Activated CD4-positive, CD25-positive, alpha-beta regulatory T cell (primary cell): ENCODE measurements at places on chromosomes 12 and 14.

DNA sequence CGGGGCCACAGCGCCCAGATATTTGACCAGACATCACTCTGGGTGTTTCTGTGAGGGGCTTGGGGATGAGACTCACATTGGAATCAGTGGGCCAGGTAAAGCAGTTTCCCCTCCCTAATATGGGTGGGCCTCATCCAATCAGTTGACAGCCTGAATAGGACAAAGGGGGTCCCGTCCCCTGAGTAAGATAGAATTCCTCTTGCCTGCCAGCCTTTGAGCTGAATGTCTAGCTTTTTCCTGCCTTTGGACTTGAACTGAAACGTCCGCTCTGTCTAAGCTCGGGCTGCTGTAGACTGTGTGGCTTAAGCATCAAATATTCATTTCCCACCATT is 88.8 kb upstream of the DIO3 start:
- DNase-seq = no peak

DNA sequence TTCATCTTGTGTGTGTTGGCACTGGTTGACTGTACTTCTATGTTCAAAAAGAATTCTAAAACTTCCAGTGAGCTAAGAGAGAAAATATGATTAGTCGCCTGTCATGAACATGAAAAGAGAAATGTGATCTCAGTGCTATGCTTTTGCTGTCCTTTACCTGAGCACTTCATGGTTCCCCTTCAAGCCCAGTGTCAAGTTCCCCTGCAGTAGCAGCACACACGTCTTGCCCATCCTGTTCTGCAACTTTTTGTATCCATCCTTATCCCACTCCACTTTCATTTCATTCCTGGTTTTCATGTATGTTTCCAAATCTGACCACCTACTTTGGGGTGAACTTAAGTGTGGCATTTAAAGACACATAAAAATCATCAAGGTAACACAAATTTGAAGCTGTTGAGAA is 848.0 kb upstream of the USP15 start:
- DNase-seq = no peak

- no peak for DNase-seq
Measured at GRCh38 chr12:69254046-69254445, 14.7 kb downstream of the CPSF6 start.

DNA sequence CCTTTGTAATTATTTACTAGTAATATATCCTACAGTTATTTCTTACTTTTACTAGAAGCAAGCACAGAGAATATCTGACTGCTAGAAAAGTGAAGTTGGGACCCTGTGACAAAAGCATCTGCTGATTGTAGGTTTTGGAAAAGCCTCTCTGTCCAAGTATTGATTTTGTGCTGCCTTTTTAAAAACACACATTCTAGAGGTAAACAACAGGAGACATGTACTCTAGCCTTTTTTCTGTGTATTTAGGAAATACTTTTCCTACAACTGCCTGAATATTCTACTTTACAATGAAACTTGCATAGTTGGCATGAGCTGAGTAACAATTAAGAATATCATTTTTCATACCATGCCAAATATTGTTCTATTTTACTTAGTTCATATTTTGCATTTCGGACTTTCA is 1249.0 kb downstream of the SLC16A7 start:
- DNase-seq = no peak

- no peak for DNase-seq
Measured at GRCh38 chr12:22802883-22803630, 178.1 kb downstream of the ETNK1 start.

- no peak for DNase-seq
Measured at GRCh38 chr14:53621921-53622320, 334.7 kb downstream of the BMP4 start.

DNA sequence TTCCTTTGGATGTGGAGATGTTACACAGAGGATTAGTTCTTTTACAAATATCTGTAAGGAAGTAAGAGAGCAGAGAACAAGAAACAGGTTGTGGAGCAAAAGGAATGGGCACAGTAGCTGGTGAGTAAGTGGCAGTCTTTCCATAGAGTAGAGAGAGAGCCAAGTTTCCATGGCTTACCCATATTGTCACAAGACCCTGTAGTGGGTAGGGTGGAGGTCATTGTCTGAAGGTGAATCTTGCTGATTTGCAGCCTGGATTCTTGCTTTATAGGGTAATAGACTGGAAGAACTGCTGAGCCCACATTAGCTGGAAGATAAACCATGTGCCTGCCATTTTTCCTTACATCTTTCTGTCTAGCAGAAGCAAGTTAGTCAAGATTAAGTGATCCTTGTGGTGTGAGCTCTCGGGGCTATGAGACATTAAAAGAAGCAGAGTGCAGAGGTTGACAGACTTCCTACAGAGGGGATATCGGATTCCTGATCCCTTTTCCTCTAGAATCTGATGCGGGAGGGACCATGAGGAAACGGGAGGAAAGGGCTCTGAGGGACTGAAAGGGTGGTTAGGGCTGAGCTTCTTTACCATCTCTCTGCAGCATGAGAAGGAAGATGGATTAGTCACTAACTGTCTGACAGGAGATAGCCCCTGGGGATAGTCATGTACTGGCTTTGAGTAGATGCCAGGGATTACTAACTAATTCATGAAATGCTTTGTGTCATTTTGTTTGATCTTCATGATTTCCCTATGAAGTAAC is 44.0 kb upstream of the LRTM2 start:
- no peak for DNase-seq

DNA sequence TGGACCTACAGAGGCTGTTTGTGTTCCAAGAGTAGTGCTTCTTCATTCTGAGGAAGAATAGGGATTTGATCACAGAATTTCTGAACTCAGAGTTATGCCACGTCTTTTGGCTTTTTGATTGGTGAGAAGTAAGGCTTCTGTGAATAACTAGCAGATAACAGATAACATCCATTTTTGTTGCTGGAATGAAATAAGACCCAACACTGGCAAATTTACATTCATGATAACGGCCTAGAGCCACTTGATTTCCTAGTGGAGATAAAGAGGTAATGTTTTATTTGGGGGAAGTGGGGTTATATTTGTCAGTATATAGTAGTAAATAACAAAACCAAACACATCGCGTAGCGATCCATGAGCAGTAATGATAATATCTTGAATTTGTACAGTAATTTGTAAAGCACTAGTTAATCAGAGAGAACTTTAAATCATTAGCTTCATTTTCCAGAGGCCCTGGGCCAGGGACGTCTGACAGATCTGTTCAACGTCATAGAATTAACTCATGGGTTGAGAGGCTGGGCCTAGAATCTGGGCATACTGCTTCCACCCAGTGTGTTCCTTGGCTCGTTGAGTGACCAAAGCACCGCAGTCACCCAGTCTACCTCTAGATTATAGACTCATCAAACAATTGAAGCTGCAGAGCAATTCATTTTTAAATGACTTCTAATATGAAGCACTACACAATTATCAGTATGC is 79.6 kb downstream of the HMGA2 start:
- no peak for DNase-seq

GRCh38 chr14:105527381-105527825 is 1.0 kb downstream of the TMEM121 start:
- DNase-seq = no peak

DNA sequence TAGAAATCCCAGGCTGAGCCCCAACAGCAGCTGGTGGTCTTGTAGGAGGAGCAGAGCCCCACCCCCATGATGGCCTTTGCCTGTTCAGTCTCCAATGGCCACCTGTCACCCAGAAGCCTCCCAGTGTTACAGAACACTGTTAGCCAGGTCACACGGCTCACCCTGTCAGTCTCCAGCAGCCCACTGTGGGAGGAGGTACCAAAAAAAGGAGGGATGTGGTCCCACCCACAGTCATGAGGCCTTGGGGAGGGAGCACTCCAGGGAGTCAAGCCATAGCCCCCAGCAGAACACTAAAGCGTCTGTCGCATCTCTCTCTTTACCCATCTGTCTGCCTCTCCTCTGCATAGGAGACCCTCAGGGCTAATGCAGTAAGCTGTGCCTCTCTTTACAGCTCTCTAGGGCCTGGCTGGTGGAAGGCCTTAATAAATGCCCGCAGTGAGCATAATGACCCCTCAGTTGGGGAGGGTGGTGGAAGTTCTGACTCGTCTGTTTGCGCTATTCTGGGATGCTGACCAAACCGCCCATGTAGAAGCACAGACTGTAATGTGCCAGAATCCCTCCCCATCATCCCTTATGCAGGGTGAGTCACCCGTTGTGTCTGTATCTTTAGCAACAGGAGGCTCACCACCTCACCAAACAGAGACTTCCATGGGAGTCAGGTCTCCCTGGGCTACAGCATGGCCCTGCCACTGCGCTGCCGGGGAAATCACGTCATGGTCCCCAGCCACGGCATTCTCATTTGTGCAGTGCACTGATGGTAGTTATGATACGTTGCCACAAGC is 14.6 kb downstream of the C14orf132 start:
- no peak for DNase-seq

GRCh38 chr12:78442454-78442801 is 422.1 kb upstream of the SYT1 start:
- no peak for DNase-seq

DNA sequence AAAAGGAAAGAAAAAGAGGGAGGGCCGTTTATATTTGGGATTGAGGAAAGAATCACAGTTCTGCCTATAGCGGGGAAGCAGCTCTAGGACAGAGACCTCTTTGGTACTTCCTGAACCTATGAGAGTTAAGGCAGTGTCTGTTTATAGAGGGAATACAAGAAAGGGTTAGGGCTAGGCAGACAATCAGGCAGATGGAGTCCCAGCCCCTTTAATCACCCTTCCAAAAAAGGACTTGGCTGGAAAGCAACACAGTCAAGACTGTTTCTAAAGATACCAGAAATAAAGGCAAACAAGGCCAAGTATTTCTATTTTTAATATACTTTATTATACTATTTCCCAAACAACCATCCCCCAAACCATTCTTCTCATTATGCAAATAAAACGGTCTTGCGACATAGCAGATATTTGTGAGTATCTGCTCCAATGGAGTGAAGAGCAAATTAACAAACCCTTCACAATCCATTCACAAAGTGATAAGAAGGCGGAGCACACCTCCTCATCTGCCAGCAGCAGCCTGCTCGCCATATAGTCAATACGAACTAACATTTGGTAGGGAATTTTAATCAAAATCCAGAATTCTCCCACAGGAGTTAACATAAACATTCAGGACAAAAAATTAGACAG is 697 bp upstream of the GRIP1 start:
- DNase-seq = no peak

DNA sequence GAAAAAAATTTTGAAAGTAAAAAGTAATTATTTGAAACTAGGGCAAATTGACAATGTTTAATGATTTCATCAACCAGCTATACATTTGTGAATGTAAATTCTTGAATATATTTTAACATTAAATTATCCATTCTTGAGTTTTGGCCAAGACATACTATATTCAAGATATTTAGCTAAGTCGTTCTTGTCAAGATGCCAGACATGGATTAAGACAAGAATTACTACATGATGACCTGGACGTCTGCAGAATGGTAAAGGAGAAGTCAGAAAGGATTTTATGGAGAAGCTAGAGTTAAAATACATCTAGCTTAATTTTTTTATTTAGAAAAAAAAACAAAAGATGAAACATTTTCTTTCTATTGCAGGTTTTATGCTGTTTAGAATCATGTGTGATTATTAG is 255.8 kb downstream of the TMTC2 start:
- no peak for DNase-seq

DNA sequence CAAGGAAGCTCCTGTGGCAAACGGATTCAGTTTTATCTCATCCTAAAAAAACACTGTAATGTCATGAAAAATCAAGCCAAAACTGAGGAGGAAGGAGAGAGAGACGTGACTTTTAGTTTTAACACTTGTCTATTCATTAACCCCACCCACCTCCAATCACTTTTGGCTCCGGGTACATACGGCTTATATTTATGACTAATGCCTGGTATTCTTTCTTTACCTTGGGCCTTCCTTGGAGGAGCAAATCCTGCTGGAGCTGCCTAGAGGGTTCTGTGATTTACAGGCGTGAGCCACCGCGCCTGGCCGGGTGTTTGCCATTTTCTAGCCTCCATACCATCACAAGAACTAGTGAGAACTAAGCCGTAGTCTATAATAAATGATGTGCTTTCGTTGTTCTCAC is 60.8 kb upstream of the RTRAF start:
- DNase-seq = no peak

DNA sequence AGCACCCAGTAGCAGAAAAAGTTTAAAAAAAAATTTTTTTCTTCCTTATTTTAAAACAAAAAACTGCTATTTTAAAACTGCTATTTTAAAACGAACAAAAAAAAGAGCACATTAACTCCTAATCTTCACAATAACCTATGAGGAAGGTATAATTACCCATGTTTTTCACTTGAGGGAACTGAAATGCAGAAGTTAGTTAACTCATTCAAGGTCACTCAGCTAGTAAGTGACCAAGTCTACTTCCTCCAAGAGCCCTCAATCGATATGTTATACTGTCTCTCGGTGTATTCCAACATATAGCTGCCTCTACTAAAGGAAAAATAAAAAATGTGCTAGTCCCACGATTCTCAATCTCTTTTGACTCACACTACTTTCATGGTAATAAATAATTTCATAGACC is 7.8 kb downstream of the RPAP3 start:
- no peak for DNase-seq
